ENCODE measurements at places on chromosomes 7 and 10.

DNA sequence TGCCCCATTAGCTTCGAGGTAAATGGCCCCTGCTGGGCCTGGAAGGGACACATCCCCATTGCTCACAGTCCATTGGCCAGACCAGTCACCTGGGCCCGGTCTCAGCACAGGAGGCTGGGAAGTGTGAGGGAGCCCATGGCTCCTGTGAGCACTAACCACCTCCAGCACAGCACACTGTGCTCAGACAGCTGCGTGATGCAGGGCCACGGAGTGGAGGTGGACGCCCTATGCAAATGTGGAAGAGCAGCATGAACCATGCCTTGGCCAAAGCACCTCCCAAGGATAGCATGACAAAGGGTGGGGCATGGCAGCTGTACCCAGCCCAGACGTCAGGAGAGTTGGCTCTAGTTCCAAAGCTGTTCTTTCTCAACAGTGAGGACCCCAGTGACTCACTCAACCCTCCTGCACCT lies 120.1 kb upstream of the ZMIZ1 start:
- no peak for DNase-seq

GRCh38 chr7:129821476-129821875 lies 131.3 kb downstream of the UBE2H start:
- no peak for DNase-seq

- DNase-seq = peak; percentile 31
These were observed 276.5 kb downstream of the MAGI2 start for GRCh38 chr7:79176859-79177477.

GRCh38 chr7:75798770-75799169 lies 14.8 kb downstream of the CCL24 start:
- no peak for DNase-seq

DNA sequence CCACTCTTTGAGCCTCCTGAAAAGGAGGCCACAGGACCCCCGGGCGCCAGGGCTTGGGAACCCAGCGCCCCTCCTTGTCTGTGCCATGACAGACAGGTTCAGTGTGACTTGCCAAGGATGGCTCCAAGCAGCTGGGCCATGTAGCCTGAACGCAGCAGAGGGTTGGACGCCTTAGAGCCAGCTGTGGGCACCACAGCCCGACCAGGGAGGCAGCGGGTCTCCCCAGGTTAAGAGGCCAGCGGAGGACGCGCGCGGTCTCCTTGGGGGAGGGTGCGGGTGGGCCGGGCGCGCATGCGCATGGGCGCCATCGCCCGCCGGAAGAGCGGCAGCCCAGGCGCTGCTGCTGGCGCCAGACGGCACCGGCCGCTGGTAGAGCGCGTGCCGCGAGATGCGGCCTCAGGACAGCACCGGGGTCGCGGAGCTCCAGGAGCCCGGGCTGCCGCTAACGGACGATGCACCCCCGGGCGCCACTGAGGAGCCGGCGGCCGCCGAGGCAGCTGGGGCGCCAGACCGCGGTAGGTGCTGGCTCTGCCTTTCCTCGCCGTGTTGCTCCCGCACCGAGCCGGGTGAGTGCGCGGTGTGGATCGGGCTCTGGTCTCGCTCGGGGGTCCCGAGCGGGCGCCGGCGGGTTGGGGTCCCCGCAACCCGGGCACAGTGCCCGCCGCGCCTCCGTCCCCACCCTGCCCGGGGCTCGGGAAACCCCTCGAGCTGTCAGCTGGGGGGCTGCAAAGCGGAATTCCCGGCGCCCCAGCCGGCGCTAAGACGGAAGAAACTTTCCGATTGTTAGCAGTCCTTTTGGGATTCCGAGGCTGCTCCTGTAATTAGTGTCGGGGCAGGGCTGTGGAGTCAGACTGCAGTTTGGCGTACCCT lies at the start of gene SLC35G1:
Gene SLC35G1, plus strand, starts transcription at position 333 of the 870 bp plus-strand sequence. Its CDS starts 56 bp downstream, at position 389.
- peak; percentile 50 for DNase-seq

GRCh38 chr7:83101530-83101929 lies 61.2 kb downstream of the PCLO start:
- no peak for DNase-seq

DNA sequence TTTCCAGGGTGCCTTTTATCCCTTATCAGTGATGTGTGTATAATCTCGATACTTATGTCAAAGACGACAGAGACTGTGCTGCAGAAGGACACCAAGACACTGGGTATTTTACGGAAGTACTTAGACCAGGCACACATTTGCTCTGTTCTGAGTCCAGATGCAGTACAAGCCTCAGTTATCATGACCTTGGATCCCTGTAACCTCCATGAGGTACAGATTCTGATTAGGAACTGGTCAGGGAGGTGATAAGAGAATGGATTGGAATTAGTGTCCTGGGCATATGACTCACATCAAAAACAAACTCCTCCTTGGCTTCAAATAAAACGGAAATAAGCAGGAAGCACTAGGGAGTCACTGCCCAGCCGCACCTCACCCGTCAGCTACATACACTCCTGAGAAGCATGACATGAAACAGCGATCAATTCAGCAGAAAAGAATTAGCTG lies 146.5 kb downstream of the SFMBT2 start:
- DNase-seq = no peak

DNA sequence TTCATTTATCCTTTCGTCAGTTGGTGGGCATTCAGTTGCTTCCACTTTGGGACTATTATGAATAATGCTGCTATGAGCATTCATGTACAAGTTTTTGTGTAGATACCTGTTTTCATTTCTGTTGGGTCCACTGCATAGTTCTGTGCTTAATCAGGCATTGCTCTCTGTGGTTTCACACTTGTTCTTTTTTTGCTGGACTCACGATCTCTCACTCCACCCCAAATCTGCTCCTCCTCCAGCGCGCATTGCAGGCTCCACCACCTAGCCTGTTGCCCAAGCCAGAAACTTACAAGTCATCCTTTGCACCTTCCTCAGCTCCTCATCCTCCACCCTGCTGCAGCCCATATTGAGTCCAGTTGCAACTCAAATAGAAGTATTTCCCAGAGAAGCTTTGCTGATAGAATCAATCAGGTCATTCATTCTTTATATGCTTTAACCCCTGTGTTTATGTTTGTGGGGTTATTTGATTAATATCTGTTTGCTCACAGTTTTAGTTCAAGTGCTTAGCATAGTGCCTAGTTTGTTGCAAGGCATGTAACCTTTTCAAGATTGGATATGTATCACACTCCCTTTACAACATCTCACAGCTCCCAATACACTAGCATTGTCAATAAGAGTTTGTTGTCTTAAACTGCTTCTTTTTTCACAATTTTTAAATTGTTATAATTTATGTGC lies 16.6 kb upstream of the AFAP1L2 start:
- no peak for DNase-seq

- no peak for DNase-seq
These were observed 442.7 kb downstream of the IPMK start for GRCh38 chr10:57825015-57825414.

- no peak for DNase-seq
These were observed 414.8 kb downstream of the RPS24 start for GRCh38 chr10:78448470-78448869.

DNA sequence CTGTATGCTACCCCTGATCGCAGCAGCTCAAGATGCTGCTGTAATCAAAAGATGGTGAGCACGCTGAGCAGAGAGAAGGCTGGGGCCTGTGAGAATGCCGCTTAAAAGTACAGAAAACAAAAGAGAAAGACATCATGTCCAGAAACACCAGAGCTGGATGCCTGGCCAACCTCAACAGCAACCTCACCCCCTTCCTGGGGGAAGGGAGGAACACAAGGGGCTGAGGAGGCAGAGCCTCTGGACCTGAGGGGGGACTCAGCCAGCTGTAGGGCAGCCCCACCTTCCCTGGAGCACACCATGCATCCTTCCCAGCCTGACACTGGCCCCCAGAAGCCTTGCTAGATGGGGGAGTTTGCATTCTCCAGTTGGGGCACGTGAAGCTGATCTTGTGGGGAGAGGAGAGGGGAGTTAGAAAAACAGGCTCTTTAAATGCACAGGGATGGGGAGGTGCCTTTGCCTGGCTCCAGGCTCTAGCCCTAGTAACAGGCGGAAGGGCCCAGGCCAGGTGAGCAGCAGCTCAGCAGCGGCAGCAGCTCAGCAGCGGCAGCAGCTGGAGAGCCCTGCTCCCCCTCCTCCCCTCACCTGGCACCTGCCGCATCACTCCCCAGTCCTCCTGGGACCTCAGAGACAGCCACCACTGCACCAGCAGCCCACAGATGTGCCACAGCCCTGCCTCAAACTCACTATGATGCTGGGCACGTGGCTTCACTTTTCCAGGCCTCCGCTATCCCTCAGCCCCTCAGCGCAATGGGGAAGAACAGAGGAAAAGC lies 156.3 kb downstream of the NEURL1 start:
- DNase-seq = no peak

DNA sequence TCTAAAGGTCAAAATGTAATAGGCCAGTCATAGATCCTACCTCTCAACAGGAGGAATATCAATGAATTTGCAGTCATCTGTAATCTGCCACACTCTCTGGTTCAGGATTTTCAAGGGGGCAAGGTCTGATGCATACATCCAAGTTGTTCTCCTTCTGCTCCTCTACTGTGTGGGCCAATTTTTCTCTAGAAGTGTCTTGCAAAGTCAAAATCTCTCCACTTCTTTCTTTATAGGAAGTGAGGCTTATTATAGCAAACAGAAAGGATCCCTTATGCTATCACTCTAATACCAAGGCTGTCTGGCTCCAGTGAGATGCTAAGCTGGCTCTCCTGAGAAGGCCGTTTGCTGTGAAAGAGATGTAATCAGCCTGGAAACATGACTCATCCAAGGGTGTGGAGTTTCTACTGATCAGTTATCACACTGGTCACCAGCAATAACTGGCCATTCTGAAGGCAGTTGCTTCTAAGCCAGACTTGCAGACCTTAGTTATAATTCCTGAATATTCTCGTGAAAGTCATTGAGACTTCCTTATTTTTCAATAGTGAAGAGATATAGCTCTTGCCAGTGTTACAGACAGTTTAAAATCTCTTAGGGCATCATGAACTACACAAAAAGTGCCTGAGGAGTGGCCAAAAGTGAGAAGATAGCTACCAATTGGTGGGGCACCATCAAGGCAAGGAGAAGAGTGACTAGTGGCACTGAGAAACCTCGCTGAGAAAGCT lies 43.2 kb upstream of the LRGUK start:
- no peak for DNase-seq

DNA sequence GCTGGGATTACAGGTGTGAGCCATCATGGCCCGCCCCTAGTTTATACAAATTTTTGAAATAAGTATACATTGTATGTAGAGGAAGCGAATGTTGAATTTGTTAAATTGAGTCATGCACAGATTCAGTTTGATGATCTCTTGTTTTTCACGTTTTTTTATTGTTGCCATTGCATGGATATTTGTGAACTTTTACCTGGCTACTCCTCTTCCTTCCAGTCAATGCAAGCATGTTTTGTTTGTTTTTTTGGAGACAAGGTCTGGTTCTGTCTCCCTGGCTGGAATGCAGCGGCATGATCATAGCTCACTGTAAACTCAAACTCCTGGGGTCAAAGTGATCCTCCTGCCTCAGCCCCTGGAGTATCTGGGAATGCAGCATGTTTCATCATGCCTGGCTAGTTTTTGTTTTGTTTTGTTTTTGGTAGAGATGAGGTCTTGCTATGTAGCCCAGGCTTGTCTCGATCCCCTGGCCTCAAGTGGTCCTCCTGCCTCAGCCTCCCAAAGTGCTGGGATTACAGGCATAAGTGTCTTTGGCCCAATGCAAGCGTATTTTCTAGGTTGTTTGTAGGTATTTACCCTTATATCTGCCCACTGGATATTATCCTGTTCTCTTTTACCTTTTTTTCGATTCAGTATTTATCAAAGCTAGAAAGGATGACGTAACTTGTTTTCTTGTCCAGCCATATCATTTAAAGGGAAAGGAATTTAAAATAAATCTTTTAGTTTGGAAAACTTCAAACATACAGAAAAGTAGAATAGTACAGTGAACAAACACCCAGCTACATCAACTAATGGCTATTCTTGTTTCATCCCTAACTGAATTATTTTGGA lies 11.0 kb downstream of the LCOR start:
- DNase-seq = no peak

DNA sequence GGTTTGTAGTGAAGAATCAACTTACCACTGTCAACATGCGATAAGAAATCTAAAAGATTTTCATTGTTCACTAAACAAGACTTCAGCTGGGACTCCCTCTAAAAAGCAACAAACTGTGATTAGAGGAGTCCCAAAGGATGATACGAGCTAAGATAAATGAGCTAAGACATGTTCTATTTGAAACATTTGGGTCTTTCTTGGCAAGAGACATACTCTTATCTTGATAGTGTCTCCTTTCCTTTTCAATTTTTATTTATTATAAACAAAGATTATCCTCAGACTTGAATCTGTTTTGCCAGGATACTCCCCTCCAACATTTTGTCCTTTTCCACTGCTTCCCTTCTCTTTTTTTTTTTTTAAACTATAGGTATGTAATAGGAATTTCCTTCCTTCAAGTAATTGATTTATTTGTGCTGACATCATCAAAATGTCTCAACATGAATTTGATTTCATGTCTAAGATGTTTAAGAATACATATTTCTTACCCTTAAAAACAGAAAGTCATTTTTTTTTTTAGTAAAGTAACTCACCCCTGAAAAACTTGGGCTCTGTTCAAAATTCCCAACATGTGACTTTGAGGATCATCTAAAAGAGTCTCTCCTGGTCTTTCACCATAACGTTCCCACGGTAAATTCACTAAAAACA lies 158.4 kb upstream of the NRP1 start:
- DNase-seq = no peak

- DNase-seq = no peak
These were observed 301.4 kb downstream of the PTPRN2 start for GRCh38 chr7:158286210-158286609.

- no peak for DNase-seq
These were observed 194.9 kb downstream of the SKIDA1 start for GRCh38 chr10:21330628-21331020.

GRCh38 chr7:73699370-73700068 lies 16.1 kb downstream of the BUD23 start:
- DNase-seq = no peak

GRCh38 chr7:82677493-82677892 lies 233.9 kb upstream of the CACNA2D1 start:
- DNase-seq = no peak

DNA sequence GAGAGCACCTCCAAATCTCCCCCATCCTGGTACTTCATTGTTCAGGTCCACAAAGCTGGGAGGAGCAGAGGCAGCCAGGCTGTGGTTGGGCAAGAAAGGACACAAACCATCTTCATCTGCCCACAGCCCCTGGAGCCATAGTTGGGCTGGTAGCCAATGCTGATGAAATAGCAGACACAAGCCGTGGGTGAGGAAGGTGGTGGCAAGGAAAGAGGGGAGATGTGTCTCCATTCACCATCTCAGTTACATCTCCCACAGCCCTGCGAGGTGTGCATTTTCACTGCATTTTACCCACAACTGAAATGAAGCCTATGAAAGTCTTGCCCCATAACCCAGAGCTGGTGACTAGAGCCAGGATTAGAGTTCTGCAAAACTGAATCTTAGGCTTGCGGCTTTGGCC lies 35.0 kb downstream of the PIK3AP1 start:
- DNase-seq = no peak

GRCh38 chr10:111560027-111560426 lies 483.2 kb downstream of the ADRA2A start:
- no peak for DNase-seq

DNA sequence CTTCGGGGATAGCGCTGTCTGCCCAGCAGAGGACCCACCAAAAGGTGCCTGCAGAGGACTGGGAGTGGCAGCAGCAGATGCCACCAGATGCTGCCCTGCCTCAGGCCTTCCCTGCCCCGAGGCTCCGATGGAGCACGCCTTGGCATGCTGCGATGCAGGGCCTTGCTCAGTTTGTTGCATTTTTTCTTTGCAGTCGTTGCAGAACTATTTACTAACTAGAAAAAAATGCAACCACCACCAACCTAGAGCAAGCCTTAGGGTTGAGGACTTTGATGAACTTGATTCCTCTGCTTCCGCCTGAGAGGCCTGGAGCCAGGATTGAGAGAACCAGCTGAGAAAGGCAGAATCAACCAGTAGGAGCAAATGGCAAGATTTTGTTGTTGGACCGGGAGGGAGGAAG lies 585.6 kb upstream of the MKI67 start:
- DNase-seq = no peak

GRCh38 chr10:97612386-97612785 lies 20.9 kb downstream of the MORN4 start:
- DNase-seq = no peak
